ENCODE measurements at places on chromosomes 3 and 15. TPM values are rescaled to one million over a fixed set of nuclear protein-coding genes. Genes with fewer than 3 reads are reported as not detected.

DNA sequence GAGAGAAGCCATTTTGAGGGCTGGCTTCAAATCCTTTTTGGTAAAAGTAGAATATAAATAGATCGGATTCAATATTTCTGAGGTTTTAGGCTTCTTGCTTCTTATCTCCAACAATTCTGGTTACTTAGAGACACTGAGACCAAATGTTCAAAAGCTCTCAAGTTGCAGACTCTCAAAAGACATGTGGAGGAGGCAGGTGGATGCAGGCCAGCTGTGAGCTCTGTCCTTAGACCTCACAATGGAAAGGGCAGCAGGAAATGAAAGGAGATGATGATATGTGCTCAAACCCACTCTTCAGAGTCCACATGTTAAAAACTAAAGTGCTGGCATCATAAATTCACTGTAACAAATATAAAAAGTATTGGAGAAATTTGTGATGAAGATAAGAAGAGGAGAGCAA is 424.9 kb upstream of the ALCAM start:
- H3K4me3 ChIP-seq = no peak overlapping the region
- no peaks in the 10 kb centered on the region for H3K36me3 ChIP-seq
- no peaks in the 10 kb centered on the region for H3K4me1 ChIP-seq

GRCh38 chr15:91795235-91795634 is 58.3 kb upstream of the SLCO3A1 start:
- H3K4me3 ChIP-seq = no peak overlapping the region
- no peaks in the 10 kb centered on the region for H3K27me3 ChIP-seq
- no peak overlapping the region for H3K27ac ChIP-seq
- no peak for DNase-seq

SPINK8 gene
- not detected for total RNA-seq

SSUH2 gene
- total RNA-seq = 0.26 TPM

C15orf61 gene
- 0.78 TPM for total RNA-seq
